ENCODE measurements at places on chromosomes 1 and 21.

DNA sequence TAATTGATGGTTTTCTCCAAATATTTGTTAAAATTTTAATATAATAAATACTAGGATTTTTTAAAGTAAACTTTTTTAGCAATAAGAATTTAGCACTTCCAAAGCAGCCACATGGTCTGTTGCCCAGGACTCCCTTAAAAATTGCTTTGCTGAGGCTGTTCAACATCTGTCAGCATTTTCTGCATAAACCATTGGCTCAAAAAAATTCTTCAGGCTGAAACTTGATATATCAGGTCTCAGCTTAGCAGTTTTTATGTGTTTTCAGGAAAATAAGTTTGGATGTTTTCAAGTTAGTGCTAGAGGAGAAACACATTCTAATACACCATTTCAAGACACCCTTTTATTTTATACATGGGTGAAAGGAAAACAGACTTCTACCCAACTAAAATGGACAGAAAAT, 69.1 kb upstream of the C1orf105 start:
- no peak for DNase-seq

DNA sequence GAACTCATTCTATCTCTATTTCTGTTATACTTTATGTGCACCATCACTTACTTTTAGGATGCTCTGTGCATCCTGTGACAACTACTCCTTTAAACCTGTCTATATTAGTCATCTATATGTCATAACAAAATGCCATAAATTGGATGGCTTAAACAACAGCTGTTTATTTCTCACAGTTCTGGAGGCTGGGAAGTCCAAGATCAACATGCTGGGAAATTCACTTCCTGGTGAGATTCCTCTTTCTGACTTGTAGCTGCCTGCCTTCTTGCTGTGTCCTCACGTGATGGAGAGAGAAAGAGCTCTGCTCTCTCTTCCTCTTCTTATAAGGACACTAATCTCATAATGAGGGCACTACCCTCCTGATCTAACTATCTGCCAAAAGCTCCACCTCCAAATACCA, 62.3 kb upstream of the RCOR3 start:
- no peak for DNase-seq

- no peak for DNase-seq
These were observed 16.3 kb downstream of the PAX7 start for GRCh38 chr1:18646786-18647410.

DNA sequence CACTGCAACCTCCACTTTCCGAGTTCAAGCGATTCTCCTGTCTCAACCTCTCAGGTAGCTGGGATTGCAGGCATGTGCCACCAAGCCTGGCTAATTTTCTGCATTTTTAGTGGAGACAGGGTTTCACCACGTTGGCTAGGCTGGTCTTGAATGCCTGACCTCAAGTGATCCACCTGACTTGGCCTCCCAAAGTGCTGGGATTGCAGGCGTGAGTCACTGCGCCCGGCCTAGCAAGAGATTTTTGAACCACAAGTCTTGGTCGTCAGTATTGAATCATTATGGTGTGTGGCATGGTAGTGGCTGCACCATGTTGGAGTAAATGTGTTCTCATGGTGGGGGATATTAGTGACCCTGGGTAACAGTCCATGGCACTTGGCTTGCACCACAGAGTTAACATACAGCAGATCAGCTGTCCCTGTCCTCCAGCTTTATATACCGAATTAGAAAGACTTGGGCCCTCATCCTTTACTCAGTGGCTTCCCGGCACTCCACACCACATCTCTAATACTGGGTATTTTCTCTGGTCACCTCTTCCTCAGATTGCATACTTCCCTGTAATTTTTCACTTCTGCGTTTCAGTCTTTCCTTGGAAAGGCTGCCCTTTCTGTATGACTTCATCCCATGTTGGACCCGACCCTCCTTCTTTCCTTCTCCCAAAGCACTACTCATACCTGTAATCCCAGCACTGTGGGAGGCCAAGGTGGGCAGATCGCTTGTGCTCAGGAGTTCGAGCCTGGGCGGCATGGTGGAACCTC, 25.1 kb downstream of the AK4 start:
- no peak for DNase-seq

DNA sequence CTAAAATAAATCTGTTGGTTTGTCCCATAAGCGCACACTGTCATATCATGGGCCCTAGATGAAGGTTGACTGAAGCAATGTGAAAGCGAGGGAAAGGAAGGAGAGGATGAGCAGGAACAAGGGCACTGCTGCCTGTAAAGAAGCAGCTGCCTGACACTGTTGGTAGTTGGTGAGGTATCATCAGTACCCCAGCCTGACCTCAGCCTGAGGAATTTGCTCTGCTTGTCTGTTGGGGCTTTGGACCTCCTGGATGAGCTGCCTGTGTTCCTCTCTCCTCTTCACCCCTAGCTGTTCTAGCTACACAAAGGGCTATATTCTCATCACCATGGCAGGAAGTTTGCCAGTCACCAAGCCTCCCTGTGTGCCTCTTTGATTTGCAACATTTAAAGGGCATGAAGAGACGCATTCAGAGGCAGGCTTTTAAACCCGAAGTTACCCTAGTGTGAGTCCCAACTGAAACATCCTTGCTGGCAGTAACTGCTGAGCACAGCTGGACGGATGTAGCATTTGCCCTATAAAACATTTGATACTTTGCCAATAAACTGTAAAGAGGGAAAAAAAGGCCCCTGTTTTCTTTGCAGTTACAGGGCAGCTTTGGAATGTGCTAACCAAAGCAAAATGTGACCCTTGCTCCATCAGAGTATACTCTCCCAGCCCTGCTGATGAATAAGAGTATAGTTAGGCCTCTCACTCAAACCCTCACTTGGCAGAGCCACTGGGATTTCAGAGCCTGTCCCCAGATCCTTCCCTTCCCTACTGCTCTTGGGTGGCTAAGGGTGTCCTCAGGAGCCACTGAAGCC, 22.2 kb upstream of the SPATA6 start:
- no peak for DNase-seq

DNA sequence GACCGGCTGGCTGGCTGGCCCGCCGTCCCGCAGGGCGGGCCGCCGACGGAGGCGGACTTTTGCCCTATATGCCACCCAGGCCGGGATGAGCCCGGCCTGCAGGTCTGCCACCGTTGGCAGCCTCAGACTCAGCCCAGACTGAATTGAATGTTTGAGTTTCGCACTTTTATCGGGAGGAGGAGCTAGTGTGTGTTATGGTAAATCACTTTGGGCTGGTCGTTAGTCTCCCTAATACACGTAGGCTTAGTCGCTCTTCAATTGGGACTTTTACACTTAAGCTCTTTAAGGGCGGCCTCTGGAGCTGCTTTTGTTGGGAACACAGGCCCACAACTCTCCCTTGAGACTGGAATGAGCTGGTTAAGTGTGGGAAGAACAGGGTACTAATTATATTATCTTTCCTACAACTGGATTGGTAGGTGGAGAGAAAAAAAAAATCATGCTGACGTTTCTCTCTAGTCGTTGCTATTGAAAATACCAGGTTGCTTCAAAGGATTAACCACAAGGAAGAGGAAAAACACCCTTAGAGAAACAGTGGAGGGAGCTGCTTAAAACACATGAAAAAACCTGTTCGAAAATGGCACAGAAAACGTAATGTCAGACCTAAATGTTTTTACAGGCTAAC, 1.4 kb upstream of the IRF2BP2 start:
- no peak for DNase-seq

GRCh38 chr1:168421399-168422004, 122.3 kb downstream of the XCL2 start:
- DNase-seq: peak; percentile 21

- no peak for DNase-seq
These were observed 55.2 kb downstream of the IRF2BP2 start for GRCh38 chr1:234554698-234555311.

- DNase-seq: no peak
These were observed 47.9 kb upstream of the TSPAN2 start for GRCh38 chr1:115137191-115137590.

GRCh38 chr1:27804791-27805190, 25.8 kb upstream of the PPP1R8 start:
- DNase-seq: no peak

GRCh38 chr1:169565335-169566271, 20.7 kb downstream of the F5 start:
- DNase-seq: no peak

DNA sequence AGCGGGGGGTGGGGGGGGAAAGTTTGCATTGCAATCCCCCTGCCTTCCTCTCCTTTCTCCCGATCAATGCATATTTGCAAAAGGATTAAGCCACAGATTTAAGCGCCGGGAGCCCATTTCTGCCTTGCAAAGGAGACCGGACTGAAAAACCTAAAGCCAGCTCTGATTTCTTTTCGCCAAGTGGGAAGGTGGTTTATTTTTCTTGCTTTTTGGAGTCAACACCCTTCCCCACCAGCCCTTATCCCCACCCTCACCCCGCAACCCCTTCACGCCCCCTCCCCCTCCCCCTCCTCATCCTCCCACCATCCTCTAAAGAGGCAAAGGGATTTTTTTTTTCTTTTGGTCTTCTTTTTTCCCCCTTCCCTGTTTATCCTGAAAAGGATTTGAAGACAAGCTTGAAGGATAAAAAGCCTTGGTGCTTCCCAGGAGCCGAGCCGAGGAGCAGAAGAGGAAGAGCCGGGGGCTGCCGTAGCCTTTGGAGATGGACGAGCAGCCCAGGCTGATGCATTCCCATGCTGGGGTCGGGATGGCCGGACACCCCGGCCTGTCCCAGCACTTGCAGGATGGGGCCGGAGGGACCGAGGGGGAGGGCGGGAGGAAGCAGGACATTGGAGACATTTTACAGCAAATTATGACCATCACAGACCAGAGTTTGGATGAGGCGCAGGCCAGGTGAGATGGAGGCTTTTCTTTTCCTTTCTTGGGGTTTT, 513 bp downstream of the PBX1 start:
- DNase-seq: no peak

DNA sequence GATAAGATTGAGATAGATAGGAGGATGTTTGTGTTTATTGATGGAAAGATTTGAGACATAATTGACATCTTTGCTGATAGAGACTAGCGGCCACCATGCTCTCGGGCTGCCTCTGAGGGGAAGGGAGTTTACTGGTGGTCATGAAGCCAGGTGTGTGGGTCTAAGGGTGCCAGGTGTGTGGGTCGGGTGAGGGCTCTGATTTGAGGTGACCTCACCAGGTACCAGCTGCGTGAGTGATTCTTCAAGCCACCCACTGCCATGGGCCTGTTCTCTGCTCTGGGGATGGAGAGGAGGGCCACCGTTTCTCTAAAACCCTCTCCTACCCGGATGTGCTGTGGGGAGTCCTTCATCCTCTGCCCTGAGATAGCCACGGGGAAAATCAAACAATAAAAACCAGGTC, 3.2 kb downstream of the UBASH3A start:
- DNase-seq: no peak

DNA sequence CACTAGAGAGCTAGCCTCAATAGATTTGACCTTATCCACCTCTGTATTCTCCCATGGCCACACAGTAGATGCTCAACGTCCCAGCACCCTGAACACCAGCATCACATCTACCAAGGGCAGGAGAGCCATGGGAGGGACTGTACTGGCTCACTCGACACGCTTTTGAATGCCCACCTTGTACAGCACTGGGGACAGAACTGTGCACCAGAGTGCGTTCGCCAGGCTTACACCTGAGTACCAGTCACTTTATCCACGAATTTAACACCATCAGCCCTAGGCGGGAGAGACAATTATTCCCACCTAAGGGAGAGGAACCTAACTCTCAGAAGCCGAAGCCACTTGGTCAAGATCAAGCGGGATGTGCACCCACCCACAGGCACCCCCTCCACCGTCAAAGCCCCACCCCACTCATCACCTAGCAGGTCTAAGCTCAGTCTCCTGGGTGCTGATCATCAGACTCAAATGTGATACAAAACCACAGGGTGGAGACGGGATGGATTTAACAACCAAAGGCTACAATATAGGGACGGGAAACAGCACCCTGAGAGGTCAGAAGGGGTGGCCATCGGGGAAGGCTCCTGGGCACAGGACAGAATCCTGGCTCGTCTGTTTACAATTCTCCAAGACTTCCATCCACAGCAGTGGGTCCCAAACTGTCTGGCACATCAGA, 110.5 kb downstream of the GLIS1 start:
- DNase-seq: no peak

- DNase-seq: no peak
These were observed 10.8 kb upstream of the MYOC start for GRCh38 chr1:171663036-171663853.

GRCh38 chr1:177983482-177984135, 13.8 kb upstream of the SEC16B start:
- no peak for DNase-seq

- peak; percentile 3 for DNase-seq
These were observed 151.2 kb downstream of the DMRTA2 start for GRCh38 chr1:50271968-50272578.

- no peak for DNase-seq
These were observed 930 bp downstream of the DHCR24 start for GRCh38 chr1:54885807-54886723.

DNA sequence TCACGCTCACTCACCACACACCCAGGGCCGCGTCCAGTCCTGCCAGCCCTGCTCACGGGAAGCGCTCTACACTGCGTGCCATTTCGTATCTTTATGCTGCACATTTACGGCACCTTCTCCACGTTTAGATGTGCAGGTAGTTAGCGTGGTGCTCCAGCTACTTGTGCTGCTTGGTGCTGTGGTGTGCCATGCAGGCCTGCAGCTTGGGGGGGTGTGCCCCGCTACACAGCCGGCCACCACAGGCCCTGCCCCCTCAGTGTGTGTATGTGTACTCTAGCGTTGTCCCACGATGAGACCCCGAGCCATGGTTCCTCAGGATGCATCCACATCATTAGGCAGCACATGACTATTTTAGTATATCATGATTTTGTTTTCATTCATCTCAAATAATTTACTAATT, 38.3 kb downstream of the SNAP47 start:
- no peak for DNase-seq

- no peak for DNase-seq
These were observed 36.1 kb downstream of the ST6GALNAC3 start for GRCh38 chr1:76110666-76111065.

DNA sequence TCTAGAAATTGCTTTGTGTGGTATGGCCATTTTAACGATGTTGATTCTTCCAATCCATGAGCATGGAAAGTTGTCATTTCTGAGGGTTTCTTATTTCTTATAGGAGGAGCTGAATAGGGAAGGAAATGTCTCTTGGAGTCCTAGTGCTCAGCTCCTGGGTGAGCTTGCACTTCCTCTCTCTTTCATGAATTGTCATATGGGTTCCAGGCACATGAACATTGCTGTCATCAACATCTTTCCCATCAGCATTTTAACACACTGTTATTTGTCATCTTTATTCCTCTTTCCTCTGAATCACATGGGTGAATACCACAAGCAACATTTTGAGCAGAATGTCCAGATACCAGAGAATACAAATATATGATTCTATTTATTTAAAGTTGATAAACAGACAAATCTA, 23.4 kb downstream of the SLAMF6 start:
- no peak for DNase-seq

DNA sequence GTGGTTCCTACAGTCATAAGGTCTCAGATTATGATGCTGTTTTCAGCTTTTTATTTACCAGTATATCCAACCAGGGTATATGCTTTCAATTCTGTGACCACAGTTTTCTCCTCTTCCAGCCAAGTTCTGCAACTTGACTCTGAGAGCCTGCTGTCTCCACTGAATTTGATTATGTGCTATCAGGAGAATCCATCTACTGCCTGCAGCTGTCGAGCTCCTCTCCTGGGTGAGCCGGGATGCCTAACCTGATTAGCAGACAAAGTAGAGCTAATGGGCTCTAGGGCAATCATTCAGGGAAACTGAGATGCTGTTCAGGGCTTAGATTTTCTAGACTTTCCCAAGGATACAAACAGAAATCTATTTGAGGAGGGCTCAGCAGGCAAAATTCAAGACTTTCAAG, 271.5 kb upstream of the BEND5 start:
- no peak for DNase-seq

- DNase-seq: no peak
These were observed 231.8 kb downstream of the KCNH1 start for GRCh38 chr1:210901981-210902770.

All from stimulated activated CD4-positive, alpha-beta T cell treated with anti-CD3 and anti-CD28 coated beads, Interleukin-1b, Interleukin-23, amount 100 ng/mL, for 4 hours (primary cell).